Fibroblast of skin of right biceps (primary cell): ENCODE measurements at places on chromosomes 1 and 21.

DNA sequence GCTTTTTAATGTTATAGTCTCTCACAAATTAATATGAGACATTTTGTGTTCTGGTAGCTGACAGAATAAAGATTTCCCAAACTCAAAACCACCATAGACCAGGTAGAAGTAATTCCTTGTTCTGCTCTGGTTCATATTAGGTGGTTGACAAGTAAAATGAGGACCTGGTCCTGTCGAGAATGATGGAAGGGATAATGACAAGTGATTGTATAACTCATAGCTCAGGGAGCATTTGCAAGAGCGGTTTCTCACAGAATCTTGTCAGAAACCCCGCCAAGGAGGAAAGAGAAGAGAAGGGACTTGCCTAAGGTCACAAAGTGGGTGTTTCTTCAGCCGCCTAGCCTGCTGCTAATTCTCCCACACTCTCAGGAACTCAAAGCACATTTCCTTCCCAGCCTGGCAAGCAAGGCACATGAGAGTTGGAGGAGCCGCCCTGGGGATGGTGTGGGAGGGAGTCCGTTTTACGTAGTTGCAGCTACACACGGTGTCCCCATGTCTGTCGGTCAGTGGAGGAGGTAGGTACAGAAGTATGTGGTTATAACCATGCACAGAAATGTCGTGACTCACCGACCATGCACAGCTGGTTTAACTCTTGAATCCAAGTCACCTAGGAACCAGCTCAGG, 46.5 kb downstream of the SAMD13 start:
- peak; percentile 29 for DNase-seq

- DNase-seq = no peak
Observed at GRCh38 chr21:16768096-16768495, 744.7 kb upstream of the CXADR start.

DNA sequence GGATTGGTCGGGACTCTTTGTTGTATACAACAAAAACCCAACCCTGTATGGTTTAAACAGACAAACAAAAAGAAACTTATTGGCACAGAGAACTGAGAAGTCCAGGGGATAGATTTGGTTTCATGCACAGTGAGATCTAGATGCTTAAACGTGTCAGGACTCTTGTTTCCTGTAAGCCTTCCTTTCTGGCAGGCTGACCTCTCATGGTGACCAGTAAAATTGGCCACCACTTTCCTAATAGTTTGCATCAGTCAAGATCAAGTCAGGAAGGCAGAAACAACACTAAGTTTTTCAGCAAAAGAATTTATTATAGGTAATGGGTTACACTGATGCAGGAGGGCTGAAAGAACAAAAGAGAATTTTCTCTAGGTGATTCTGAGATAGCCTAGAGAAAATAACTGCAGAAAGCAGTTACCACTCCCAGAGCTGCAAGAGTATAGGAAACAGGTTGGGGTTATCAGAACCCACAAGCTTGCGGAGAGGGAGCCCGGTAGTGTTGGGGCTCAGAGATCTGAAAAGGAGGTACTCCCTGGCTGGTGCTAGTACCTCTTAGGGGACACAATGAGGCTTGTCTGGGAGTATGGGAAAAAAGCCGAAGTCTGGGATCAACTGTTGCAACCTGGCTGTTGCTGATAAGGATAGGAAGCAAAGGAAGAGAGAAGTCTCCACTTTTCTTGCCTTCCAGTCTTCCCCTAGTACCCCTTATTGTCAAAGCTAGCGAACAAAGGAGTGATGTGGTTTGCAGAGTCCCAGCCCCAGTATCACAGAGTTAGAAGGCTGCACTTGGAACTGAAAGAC, 21.4 kb downstream of the CITED4 start:
- no peak for DNase-seq

DNA sequence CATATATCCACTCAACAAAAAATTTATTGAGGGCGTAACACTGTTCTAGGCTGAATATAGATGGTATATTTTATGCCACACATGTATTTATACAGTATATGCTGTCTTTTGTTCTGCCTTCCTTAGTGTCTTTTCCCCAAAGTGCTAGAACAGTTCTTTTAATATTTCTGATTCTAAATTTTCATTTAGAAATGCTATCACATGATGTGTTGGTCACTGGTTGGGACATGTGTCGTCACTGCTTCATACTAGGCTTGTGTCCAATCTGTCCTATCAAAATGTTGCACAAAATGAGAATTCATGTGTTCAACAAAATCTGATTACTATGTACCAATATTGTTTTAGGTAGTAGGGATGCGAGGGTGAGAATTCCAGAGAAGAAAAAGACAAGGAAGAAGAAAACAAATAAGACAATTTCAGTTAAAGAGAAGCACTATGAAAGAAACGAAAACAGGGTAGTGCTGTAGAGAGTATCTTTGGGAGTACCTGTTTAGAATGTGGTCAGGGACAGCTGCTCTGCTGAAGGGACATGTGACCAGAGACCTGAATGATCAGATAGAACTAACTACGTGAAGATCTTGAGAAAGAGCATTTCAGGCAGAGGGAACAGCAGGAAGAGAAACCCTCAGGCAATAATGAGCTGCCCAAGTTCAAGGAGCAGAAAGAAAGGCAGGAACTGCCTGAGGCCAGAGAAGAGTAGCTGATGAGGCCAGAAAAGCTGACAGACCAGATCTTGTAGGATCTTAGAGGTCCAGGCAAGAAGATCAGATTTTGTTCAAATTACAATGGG, 1.3 kb downstream of the KMO start:
- DNase-seq = no peak

GRCh38 chr1:110504226-110504625, 14.7 kb downstream of the KCNA10 start:
- no peak for DNase-seq

GRCh38 chr1:183956559-183957188, 80.9 kb downstream of the COLGALT2 start:
- peak; percentile 88 for DNase-seq

GRCh38 chr1:175848329-175848728, 104.9 kb upstream of the TNR start:
- DNase-seq = no peak

- no peak for DNase-seq
Observed at GRCh38 chr1:110338309-110338885, 780 bp upstream of the RBM15 start.

DNA sequence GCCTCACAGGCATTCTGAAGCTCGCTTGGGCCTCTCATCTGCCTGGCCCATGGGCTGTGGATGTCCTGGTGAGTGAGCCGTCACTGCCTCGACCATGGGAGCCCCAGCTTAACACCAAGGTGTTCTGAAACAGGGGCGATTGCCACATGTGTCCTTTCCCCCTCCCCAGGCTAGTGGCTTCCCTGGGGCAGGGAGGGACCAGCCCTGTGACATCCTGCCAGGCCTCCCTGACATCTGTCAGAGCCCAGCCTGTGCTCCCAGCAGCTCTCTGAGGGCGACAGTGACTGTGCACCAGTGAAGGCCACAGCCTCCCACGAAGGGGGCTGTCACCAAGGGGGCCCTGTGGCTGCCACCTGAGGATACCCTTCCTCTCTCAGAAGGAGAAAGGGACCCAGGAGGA, 35.9 kb upstream of the CCDC27 start:
- no peak for DNase-seq

- no peak for DNase-seq
Observed at GRCh38 chr21:44583800-44584147, 3.4 kb upstream of the KRTAP10-5 start.

DNA sequence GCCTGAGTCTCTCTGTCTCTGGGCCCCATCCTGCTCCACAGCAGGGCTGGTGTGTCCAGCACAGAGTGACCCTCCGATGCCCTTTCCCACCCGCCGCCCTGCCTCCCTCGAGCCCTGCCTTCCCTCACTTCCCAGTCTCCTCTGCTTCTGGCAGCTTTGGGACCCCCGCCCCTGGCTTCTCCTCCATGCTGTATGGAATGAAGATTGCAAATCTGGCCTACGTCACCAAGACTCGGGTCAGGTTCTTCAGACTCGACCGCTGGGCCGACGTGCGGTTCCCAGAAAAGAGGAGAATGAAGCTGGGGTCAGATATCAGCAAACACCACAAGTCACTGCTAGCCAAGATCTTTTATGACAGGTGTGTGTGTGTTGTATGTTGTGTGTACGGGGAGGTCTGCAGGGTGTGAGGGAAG, 14.3 kb downstream of the MOV10 start:
- DNase-seq = no peak
